ENCODE measurements at places on chromosomes 13 and 19. TPM values are rescaled to one million over a fixed set of nuclear protein-coding genes. Genes with fewer than 3 reads are reported as not detected.
A peak's percentile ranks its signal among the peaks of the same experiment; 100 is the strongest.

- no peak for DNase-seq
Measured at GRCh38 chr13:25018729-25019115, 77.2 kb upstream of the PABPC3 start.

DNA sequence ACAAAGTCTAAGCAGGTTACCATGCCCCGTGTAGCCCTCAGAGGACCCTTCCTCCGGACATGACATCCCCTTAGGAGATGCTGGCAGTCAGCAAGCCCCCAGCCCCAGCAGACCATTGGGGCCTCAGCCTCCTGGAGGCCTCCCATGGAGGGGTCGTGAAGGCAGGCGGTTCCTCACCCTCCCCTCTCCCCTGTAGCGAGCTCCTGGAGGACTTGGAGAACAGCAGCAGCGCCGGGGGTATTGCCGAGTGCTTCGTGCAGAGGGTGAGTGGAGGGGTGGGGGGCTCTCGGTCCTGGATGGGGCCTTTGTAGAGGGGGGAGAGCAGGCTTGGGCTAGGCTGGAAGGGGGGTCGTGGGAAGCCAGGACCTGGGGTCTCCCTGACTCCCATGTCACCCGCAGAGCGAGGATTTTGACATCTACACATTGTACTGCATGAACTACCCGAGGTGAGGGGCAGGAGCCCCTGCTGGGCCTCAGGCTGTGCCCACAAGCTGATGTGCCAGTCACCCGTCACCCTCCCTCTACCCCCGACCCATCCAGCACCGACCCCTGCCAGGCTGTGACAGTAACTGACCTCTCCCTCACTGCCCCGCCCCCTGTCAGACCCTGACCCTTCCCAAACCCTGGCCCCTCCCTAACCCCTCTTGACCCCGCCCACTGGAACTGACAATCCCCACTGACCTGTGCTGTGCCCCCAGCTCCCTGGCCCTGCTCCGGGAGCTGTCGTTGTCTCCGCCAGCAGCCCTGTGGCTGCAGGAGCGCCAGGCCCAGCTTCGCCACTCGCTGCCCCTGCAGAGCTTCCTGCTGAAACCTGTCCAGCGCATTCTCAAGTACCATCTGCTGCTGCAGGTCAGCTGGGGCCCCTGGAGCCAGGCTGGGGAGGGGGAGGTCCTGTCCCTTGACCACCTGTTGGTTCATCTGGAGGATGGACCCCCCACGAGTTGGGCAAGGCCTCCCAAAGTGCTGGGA is 4.0 kb downstream of the PLEKHG2 start:
- DNase-seq: no peak

ZNF541 gene
- not detected for total RNA-seq

ZNF441 gene
- total RNA-seq: 9.7 TPM

RNU6-9 gene
- total RNA-seq: not detected

CPB2 gene
- total RNA-seq: not detected

SMIM44 gene
- total RNA-seq: not detected

DNA sequence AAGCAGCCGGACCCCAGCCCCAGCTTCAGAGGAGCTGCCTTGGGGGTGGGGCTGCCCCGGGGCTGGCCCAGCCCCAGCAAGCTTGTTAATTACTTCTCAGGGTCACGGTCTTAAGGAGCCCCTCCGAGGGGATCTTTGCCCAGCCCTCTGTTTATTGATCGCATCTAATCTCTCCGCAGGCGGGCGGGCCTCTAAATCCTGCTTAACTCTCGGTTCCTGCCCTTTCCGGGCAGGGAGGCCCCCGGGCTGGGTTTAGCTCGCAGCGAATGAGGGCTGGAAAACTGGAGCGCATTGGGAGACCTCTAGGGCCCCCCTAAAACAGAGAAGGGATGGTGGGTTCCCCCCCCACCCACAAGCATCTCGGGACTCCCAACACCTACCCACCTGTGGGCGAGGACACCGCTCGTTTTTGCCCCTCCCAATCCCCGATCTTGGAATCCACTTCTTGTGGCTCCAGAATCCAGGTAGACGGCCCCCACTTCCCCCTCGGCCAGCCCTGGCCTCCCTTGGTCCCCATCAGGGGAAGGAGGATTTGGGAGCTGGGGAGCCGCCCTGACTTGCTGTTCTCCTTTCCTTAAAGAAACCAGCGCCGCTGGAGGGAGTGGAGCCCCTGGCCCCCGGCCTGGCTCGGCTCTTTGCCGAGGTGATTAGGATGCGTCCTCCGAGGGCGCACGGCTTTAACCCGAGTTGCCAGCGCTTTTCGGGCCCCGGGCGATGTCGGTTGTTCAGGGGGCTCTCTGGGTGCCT is 59.5 kb upstream of the ADGRL1 start:
- DNase-seq: no peak

DNA sequence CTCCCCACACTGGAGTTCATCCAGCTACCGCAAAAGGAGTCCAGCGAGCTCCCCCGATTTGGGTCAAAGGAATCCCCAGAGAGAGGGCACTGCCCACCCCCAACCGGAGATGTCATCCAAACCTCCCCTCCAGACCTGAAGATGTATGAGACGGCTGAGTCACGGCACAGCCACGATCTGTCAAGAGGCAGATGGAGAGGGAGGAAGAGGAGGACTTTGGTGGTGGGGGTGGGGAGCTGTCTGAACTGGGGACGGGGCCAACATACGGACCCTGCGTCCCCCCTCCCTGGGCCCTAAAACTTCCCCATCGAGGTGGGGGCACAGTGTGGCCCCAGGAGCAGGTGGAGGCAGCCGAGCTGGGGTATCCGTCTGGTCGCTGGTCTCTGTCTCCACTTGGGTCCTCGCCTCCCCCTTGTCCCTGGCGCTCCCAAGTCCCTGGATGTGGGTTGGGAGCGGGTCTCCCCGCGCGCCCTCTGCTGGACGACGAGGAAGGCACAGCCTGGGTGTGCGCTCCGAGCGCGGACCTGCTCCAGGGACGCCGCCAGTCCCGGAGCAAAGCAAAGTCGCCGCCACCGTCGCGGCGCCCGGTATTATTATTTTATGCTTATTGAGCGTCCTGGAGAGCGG is 3.8 kb downstream of the PDE4A start:
- DNase-seq: peak; percentile 68

SSC5D gene
- 1.7 TPM for total RNA-seq

- no peak for DNase-seq
Measured at GRCh38 chr19:16473875-16474392, 2.2 kb upstream of the EPS15L1 start.

ZNF208 gene
- total RNA-seq: not detected

DNA sequence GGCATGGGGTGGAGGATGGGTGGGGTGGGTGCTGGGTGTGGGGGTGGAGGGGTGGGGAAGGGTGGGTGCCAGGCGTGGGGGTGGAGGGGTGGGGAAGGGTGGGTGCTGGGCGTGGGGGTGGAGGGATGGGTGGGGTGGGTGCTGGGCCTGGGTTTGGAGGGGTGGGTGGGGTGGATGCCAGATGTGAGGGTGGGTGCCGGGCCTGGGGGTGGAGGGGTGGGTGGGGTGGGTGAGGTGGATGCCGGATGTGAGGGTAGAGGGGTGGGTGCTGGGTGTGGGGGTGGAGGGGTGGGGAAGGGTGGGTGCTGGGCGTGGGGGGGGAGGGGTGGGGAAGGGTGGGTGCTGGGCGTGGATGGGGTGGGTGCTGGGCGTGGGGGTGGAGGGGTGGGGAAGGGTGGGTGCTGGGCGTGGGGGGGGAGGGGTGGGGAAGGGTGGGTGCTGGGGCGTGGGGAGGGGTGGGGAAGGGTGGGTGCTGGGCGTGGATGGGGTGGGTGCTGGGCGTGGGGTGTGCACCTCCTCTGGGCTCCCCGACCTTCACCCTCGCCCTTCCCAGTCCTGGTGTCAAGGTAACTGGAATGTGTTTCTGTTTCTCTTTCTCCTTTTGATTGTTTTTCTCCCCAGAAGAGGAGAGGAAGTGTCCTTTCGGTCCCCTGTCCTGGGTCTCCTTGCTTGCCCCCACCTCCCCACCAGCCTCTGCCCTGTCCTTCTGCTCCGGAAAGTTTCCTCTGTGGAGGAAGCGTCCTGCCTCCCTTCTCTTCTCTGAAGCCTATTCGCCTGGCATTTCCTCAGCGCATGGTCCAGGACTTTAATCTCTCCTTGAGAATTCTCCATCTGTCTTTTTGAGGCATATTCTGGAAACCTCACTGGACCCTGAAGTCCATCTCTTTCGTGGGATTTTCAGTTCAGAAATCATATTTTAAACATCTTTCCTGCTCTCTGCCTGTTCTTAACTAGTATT is 22.9 kb upstream of the CFAP97D2 start:
- DNase-seq: no peak

ZNF66 gene
- 2.0 TPM for total RNA-seq

DNA sequence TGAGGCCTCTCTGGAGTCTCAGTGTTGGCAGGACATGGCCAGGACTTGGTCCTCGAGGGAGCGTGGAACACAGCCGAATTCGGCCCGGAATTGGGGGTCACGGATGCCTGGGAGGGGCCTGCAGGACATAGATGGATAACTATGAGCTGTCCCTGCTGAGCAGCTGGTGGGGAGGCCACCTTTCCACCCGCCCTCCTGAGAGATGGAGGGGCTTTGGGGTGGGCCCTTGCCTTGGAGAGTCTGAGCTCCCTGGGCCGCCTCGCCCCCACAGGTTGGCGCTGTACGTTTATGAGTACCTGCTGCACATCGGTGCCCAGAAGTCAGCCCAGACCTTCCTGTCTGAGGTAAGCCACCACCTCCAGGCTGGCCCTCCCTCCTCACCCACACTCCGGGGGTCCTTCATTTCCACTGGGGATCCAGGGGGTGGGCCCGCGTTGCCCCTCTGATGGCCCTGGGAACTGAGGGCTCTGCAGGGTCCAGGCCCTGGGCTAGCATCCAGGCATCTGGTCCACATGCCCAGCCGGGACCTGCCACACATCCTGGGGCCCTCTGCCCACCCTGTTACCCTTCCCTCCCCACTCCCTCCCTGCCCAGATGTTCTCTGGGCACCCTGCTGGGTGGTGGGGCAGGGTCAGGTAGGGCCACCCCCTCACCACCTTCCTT is 8.0 kb downstream of the SSBP4 start:
- DNase-seq: no peak

CACNA1A gene
- 5.3 TPM for total RNA-seq

DNA sequence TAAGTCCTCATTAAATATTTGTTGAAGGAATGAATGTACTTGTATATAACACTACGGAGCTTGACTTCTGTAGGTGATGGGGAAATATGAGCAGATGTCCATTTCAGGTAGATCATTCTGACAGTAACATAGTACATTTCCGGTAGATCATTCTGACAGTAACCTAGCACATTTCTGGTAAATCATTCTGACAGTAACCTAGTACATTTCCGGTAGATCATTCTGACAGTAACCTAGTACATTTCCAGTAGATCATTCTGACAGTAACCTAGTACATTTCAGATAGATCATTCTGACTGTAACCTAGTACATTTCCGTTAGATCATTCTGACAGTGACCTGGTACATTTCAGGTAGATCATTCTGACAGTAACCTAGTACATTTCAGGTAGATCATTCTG is 2.5 kb downstream of the PHF11 start:
- no peak for DNase-seq

GRCh38 chr13:30702006-30702405 is 33.3 kb upstream of the ALOX5AP start:
- DNase-seq: no peak

DNA sequence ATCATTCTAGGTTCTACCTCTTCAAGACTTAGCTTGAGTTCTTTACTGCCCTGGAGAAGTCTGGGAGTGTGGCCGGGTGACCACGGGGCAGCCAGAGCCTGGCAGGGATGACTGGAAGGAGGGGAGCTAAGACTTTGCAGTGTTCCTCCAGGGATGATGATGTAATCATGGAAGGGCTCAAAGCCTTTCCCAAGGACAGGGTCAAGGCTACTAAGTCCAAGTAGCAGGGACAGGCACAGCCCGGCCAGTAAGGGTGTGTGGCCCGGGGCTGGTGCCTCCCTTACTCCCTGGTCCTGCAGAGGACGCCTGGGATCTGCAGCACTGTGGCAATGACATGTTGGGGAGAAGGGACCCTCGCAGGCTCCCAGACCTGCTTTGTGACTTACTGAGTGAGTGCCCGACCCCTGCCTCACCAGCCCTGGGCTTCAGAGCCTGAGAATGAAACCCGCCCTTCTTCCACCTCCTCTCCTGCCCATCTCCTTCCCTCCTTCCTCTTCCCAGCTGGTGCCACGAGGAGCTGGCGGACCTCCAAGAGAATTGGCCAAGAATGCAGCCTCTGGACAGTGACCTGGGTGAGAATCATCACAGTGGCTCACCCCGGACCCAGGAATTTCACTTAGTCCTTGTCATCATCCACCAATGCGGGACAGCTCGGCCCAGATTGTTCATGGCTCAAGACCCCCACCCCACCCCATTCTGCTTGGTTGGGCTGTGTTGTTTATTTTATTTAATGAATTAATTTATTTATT is 15.6 kb upstream of the FBXO17 start:
- no peak for DNase-seq

- DNase-seq: no peak
Measured at GRCh38 chr13:77299587-77299986, 27.3 kb downstream of the MYCBP2 start.

ZNF260 gene
- 11.3 TPM for total RNA-seq

- DNase-seq: peak; percentile 93
Measured at GRCh38 chr19:18650468-18651041, 13.7 kb downstream of the KLHL26 start.

FCER2 gene
- total RNA-seq: not detected

DNA sequence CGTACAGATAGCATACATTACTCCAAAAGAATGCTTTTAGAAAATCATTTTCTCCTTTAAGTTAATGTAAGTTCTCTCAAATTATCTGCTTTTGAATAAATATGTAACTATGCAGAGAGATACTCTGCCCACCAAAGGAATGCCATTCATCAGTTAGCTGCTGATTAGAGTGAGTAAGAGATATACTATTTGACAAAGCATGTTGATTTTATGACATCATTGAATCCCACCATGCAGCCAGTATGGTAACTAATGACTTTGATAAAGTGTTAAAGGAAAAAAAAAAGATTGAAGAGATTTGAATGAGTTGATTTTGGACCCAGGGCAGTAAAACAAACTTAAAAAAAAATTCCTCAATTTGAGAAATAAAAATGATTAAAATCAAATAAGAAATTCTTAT is 521.5 kb downstream of the SLITRK6 start:
- DNase-seq: peak; percentile 21

GRCh38 chr13:96652506-96652905 is 341.8 kb downstream of the OXGR1 start:
- DNase-seq: no peak

DNA sequence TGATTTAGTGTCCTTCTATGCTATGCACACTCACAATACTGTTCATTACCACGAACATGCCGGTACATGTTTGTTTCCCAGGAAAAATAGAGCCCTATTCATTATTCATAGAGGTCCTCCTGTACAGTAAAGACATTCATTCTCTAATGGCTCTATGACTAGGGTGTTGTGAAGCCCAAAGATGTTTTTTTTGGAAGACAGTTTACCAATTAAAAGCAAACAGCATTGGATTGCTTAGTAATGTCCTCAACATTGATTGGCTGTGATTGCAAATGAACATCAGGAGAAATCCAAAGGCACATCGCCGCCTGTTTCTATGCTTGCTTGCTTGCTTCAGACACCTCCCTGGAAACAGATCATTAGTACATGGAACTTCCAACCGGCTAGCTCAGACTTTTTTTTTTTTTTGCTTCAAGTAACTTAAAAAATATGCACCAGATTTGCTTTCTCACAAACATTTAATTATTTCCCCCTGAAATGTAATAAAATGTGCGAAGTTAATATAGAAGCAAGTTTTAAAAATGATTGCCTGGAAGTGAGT is 8.8 kb upstream of the GPC6 start:
- no peak for DNase-seq

CLDND2 gene
- total RNA-seq: not detected
